Stimulated activated CD8-positive, alpha-beta memory T cell treated with anti-CD3 and anti-CD28 coated beads, Interleukin-4, amount 100 ng/mL, for 24 hours (primary cell): ENCODE measurements at places on chromosomes 5 and 9.
A peak's percentile ranks its signal among the peaks of the same experiment; 100 is the strongest.

DNA sequence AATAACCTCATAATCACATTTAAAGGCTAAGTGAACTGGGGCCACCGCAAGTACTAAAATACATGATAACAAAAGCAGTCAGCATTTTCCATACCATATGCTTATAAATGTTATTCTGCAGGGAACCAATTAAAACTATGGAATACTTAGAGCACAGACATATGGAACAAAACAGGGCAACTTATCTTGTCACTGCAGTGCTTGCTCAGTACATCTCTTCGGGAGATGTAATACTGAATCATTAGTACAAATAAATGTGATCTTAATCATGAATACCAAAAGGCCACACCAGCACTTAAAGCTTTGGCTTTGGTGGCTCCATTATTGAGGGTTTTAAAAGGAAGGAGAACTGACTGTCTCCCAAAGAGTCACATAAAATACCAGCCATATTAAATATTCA is 32.1 kb downstream of the PRUNE2 start:
- DNase-seq, result no peak

GRCh38 chr9:14203356-14204056 is 110.4 kb downstream of the NFIB start:
- no peak for DNase-seq

DNA sequence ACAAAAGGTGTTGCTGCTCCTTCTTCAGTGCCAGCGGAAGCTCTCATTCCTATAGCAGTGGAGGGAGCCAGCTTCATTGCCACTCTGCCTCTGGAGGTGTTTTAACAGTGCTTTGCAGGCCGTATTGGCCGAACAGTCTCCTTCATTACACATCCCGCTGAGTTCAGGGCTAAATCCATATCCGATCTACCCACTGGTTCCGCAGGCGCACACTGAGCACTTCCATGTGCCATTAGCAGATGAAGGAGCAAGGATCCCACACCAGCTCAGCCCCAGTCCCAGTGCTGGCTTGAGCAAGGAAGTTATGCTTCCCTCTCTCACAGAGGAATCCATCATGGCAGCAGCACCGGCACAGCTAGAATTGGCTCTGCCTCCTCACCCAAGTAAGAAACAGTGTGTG is 121.2 kb upstream of the IRX2 start:
- DNase-seq, result no peak

DNA sequence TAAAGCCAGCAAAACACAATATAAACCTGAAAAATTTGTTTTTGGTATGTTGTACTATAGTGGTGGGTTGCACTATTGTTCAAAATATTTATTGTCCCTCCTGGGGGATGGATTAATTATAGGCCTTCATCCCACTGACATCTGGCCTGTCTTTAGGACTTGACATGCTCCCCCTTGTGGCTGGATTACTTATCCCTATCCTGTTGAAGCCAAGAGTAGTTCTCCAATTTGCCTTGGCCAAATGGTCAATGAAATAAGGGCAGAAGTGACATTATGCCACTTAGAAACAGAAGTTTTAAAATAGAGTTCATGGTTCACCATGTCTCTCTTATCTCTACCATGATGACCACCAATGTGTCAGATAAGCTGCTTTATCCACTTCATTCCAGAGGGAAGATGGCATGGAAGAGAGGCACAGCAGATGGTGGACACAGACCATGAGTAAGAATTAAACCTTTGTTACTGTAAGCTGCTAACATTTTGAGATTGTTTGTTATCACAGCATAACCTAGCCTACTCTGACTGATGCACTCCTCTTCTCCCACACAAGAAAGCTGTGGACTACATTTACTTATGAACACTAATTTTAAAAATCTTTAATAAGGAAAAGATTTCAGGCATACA is 29.2 kb upstream of the ARHGEF28 start:
- DNase-seq, result no peak

GRCh38 chr5:126998201-126998631 is 32.1 kb downstream of the MARCHF3 start:
- DNase-seq, result no peak

- no peak for DNase-seq
Measured at GRCh38 chr5:154863291-154864080, 5.1 kb downstream of the CNOT8 start.

- no peak for DNase-seq
Measured at GRCh38 chr9:93161786-93162562, 22.0 kb upstream of the WNK2 start.

GRCh38 chr5:136037001-136037705 is 8.4 kb downstream of the TGFBI start:
- no peak for DNase-seq

DNA sequence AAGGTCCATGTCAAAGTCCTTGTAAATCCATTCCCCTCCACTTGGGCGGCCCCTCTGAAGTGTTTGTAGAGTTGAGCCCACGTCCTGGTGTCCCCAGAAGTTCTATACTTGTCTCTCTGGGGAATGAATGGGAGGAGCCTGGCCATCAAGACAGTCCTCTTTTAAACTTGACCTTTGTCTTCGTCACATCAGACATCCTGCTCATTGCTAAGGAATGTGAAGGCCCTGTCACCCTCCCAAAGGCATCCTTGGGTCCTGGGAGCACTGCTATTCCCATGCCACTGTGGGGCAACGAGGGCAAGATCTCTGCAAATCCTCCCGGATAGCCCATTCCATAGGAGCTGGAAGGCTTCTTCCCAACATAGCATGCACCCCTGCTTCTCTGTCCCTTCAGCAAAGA is 235.5 kb downstream of the SLIT3 start:
- DNase-seq, result no peak

- DNase-seq, result no peak
Measured at GRCh38 chr9:114754581-114754980, 51.3 kb downstream of the TNFSF15 start.

- DNase-seq, result no peak
Measured at GRCh38 chr5:177364159-177364962, 6.6 kb downstream of the RGS14 start.

- DNase-seq, result no peak
Measured at GRCh38 chr9:100602342-100602801, 24.5 kb downstream of the CAVIN4 start.

GRCh38 chr5:95730730-95731570 is at the start of gene RHOBTB3:
Gene RHOBTB3 (plus strand): TSS chr5:95731336. CDS start chr5:95731683, 347 bp downstream.
- DNase-seq, result peak; percentile 25

GRCh38 chr9:25519286-25519685 is 159.0 kb downstream of the TUSC1 start:
- no peak for DNase-seq

GRCh38 chr9:130150779-130151382 is 21.3 kb upstream of the NCS1 start:
- DNase-seq, result no peak

DNA sequence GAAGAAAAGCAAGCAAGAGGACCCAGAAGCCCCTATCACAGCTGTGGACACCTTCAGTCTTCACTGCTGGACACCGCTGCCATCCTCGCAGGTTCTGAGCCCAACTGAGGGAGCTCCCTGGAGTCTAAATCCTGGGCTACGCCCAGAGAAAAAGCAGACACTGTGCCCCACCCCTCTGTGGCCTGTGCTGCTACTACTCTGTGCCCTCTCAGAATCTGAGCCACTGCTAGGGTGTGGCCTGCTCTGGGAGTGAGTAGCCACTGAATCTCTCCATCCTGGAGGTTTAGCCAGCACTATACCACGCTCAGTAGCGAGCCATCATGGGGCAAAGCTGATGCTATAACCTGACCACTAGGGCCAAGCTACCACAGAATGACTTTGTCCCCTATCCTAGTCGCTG is 338.2 kb downstream of the NPR3 start:
- DNase-seq, result no peak

- DNase-seq, result no peak
Measured at GRCh38 chr5:118249386-118249785, 739.0 kb downstream of the DTWD2 start.

DNA sequence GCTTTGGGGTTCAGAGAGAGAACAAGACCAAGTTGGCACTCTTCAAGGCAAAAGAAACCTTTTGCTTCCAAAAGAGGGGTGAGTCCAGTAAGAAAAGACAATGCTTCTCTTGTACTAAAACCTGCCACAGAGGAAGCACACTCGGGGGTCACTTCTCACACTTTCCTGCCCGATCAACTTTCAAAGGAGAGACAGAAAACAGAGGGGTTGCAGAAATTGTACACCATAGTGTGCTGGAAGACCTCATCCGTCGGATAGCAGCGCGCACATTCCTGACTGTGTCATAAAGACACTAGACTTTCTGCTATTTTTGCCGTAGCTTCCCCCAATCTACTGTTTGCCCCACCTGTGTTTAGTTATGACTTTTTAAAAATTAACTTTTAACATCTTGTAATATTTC is 66.9 kb downstream of the OR2K2 start:
- DNase-seq, result no peak

GRCh38 chr5:149432376-149432775 is 53.3 kb upstream of the IL17B start:
- DNase-seq, result no peak

- DNase-seq, result no peak
Measured at GRCh38 chr5:42854795-42855194, 43.1 kb upstream of the SELENOP start.

- DNase-seq, result no peak
Measured at GRCh38 chr9:134966697-134967546, 49.2 kb upstream of the FCN1 start.

DNA sequence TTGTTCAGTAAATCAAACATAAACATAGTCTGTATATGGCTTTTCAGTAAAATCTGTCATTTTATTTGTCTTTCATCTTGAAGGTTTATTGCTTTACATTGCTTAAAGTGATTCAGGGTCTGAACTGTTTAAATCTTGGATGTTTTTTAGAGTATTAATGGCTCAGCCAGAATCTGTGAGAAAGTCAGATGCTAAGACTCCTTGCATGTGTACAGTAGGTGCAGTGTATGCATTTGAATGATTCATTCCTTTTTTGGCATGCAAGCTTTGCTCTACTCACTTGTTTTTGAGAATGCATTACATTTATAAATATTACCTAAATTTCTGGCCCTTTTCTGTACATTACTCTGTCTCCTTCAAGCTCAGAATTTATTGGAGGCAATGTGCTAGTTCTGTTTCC is 271.0 kb upstream of the RIOK2 start:
- no peak for DNase-seq

GRCh38 chr5:143244000-143244736 is 159.3 kb downstream of the NR3C1 start:
- DNase-seq, result no peak

- DNase-seq, result no peak
Measured at GRCh38 chr9:127726871-127727270, 8.2 kb downstream of the TOR2A start.

DNA sequence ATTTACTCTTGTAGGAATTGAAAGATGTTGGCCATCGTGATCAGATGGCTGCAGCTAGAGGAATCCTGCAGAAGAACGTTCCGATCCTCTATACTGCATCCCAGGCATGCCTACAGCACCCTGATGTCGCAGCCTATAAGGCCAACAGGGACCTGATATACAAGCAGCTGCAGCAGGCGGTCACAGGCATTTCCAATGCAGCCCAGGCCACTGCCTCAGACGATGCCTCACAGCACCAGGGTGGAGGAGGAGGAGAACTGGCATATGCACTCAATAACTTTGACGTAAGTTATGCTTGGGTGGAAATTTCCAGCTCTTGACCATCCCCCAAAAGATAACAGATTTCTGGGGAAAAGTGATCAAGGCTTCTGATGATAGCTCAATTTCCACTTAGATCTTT is 50.6 kb downstream of the LRRTM2 start:
- no peak for DNase-seq

DNA sequence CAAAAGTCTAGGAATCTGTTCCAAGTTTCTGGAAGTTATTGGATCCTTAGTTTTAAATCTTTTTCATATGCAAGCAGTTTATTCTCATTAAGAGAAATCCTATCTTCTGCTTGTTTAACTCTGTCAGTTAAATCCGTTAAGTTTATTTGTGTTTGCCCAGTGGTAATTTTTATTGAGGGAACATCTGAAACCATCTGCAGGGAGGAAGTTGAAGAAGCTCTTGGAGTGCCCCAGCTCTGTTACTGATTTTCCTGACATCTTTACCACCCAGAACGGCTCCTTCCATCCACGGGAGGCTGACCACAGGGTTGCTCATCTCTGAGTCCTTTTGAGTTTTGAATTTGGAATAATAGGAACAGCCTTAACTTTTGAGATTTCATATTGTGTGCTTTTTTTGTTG is 99.9 kb upstream of the ZNF618 start:
- DNase-seq, result no peak

- no peak for DNase-seq
Measured at GRCh38 chr5:134917070-134917815, 12.3 kb downstream of the PCBD2 start.

- no peak for DNase-seq
Measured at GRCh38 chr5:58681943-58682342, 99.1 kb downstream of the RAB3C start.

GRCh38 chr9:38313421-38313820 is 79.1 kb upstream of the ALDH1B1 start:
- DNase-seq, result no peak

DNA sequence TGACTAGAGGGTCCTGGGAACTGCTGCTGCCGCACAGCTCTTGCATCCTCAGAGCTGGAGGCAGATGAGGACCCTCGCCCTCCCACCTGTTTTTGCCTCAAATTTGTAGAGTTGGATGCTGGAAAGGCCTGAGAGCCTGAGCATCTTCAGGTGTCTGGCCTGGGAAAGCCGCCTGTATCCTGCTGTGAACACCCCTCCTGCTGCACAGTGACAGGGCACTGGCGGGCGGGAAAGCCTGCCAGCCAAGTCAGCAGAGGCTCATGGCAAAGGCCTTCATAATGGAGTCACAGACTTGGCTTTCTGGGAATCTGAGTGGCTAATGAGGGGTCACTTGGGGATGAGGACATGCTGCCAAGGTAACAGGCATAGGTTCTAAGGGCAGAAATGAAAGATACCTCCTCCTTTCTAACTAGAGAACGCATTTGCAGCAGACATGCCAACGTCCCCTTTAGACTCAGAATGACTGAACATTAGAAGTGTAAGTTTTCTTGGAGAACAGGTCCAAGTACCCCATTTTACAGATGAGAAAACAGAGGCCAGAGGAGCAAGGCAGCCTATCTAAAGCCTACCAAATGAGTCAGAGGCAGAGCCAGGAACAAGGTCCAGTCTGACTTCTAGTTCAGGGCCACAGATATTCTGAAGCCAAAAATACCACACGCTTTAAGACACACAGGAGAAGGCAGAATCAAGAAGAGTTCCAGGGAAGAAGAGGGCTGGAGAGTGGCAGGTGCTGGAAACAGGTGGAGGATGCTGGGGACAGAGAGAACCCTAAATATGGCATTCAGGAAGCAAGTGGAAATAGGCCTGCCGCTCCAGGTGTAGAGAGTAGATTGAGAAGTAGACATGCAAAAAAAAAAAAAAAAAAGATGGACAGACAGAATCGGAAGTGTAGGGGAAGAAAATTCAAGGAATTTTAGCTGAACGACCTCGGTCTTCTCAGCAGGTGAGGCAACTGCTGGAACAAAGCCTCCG is 44.1 kb downstream of the EPB41L4B start:
- no peak for DNase-seq

GRCh38 chr5:64767959-64768357 is 533 bp downstream of the SREK1IP1 start:
- DNase-seq, result no peak

GRCh38 chr5:96893342-96893741 is 17.0 kb downstream of the ERAP2 start:
- no peak for DNase-seq

DNA sequence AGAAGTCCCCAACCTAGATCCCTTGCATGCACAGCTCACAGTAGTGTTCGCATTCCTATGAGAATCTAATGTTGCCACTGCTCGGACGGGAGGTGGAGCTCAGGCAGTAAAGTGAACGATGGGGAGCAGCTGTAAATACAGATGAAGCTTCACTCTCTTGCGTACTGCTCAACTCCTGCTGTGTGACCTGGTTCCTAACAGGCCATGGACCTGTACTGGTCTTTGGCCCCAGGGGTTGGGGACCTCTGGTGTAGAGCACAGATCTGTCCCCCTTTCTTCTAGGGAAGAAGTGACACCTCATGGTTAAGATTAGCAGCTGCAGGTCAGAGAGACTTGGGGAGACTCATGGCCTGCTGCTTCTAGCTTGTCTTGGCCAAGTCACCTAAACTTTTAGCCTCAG is 7.1 kb downstream of the ARHGEF28 start:
- DNase-seq, result no peak
